ENCODE measurements at places on chromosomes 7 and 10.

DNA sequence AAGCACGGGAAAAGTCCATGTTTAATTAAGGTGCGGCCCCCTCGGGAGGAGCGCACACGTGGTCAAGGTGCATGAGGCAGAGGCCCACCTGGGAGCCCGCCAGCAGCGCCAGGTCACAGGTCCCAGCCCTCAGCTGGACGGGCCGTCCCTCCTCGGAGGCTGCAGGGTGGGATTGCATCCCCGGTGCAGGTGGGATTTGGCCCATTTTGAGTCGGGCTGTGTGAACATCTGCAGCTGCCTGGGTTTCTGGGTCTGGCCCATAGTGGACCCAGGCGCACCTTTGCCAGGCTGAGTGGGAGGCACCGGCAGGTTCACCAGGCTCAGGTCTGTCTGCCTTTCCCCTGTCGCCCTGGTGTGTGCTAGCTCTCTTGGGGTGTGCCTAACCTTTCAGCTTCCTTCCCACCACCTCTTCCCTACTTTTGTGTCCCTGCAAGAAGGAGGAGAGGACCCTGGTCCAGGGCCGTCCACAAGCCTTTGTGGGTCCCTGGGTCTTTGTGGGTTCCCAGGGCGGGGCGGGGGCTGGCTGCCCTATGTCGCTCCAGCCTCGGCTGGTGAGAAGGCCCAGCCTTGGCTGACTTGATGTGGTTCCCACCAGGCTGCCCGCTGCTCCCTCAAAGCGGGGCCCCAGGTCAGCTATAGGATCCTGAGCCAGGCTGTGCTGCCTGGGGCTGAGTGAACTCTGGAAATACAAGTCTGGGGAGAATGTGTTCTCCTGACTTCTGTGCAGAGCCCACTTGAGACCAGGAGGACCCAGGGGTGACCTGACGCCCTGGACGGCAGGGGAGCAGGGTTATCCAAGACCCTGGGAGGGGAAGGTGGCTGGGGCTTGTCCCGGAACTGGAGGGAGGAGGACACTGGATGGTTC lies 186.7 kb upstream of the SHH start:
- DNase-seq = no peak

- DNase-seq = no peak
Measured at GRCh38 chr7:89549768-89550167, 604.5 kb upstream of the STEAP1 start.

- DNase-seq = no peak
Measured at GRCh38 chr7:152551304-152552036, 115.7 kb upstream of the KMT2C start.

DNA sequence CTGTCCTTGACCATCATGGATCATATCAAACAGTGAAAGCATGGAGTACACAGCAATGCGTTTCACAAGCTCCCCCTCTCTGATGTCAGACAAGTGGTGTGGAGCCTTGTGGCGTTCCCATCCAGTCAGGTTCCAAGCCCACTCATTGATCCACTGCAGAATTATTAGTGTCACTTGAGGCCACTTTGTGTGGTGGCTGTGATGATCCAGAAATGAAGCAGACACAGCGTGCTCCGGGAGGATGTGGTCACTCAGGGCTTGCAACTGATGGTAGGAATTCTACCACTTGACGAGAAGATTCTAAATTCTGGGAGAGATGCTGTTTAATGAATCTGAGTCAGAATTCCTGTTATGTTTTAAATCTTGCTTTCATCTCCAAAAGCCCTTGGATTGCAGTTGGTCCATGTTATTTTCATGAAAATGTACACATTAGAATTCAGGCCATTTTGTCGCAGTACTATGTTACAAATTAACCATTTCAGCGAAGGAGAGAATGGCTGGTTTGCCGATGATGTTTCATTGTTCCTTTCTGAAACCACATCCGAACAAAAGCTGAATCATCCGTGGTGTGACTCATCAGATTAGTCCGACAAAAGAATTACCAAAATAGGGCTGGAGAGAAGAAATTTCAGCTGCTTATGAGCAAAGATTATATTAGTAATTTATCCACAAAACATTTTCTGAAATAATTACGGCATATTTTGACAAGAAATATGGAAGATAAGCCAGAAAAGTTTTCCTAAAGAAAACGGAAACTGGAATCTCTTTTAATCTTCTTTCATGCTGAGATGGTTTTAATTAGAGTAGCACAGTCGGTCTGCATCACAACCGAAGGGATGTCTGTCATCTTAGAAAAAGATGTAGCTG lies 48.1 kb downstream of the INSYN2A start:
- DNase-seq = no peak

DNA sequence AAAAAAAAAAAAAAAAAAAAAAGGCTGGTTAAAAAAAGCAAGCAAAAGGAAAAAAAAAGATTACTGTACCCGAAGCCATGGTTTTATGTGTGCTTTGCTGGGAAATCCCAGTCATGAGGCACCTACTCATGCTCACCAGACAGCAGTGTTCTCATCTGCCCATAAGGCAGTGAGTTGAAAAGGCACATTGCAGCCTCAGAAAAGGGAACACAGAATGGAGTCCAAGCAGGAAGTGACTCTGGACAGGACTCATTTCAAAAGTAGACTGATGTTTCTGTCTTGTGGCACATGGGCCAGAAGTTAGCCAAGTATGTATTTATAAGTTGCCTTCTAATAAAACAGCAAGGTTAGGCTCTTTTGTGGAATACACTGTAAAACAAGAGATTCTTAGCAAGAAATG lies 40.2 kb downstream of the PDSS1 start:
- no peak for DNase-seq

- DNase-seq = no peak
Measured at GRCh38 chr10:124357561-124357885, 61.2 kb downstream of the OAT start.

DNA sequence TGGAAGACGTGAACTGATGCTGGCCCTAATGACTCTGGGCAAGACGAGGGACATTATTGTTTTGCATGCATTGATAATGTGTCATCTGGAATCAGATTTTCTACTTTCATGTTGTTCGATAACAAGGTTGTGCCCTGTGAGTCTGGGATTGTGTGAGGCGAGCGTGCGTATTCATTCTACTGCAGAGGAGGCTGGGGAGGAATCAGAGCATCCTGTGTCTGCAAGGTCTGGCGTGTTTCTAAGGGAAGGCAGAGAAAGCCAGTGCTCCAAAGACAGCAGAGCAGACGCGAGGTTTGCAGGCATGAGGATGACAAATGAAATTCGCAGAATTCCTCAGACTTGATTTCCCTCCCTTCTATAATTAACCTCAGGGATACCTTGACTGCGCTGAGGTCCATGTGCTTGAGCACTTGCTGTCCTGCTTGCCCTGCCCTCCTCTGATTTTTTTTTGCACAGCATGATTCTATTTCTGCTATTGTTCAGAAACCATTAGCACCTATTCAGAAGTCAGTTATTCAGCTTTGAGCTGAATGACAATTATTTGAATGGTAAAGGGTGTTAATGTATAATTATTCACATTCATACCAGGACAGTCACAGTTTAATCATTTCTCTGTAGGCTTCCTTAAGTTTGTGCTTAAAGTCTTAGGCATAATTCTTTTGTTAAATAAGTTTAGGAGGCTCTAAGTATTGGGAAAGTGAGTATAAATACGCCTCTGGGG lies 233.6 kb downstream of the EBF3 start:
- DNase-seq = no peak

- DNase-seq = no peak
Measured at GRCh38 chr10:124693801-124694416, 50.3 kb downstream of the FAM53B start.

GRCh38 chr10:50271564-50272250 lies 20.4 kb upstream of the ASAH2 start:
- no peak for DNase-seq

DNA sequence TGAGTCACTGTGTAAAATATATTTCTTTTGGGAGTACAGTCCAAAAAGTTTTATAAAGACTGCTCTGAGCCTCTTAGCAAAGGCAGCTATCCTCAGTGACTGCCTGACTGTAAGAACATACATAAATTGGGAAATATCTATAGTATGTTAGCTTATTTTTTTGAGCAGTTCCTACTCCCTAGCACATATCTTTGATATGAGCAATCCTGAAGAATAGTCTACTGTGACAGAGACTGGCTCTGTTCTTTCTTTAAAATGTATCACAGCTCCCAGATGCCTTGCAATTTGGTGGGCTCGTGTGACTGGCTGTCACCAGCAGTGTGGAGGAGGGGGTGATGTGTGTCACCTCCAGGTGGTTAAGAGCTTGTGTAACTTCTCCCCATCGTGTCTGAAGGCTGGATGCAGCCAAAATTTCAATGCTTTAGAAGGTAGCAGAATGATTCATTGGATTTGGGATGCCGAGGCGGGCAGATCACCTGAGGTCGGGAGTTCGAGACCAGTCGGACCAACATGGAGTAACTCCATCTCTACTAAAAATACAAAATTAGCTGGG lies 47.9 kb downstream of the MTERF1 start:
- DNase-seq = no peak

DNA sequence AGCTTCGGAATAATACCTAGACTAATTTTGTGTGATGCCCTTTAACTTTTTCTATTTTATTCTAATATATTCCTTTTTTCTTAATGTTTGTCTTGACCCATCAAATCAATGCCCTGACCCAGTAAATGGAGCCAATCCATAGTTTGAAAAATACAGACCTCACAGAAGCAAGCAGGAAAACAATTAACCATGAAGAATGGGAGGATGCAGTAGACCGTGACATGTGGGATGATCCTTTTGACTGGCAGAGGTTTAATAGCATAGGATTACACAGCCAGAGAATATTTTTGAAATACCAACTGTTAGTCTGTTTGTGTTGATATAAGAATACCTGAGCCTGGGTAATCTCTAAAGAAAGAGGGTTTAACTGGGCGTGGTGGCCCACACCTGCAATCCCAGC lies 142.6 kb upstream of the NEBL start:
- no peak for DNase-seq

- DNase-seq = no peak
Measured at GRCh38 chr7:2986561-2986960, 57.1 kb downstream of the CARD11 start.

GRCh38 chr10:69863580-69863979 lies 61.9 kb downstream of the COL13A1 start:
- DNase-seq = no peak

DNA sequence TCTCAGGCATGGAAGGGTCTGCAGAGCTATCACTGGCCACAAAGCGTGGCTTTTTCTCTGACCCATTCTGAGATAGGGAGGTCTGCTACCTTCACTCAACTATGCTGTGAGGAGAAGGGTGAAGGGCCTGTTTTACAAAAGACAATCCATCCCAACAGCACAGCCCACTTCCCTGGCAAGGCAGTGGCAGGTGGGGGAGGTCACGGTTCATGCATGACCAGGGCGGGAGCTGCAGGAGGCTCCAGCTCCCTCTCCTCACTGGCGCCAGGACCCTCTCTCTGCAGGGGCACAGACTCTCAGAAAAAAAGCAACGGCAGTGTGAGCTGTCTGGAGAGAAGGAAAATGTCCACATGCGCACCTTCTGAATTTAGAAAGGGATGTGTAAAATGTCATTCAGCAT lies 28.5 kb downstream of the GRB10 start:
- no peak for DNase-seq

- DNase-seq = no peak
Measured at GRCh38 chr10:76553263-76554032, 1084.2 kb downstream of the KCNMA1 start.

DNA sequence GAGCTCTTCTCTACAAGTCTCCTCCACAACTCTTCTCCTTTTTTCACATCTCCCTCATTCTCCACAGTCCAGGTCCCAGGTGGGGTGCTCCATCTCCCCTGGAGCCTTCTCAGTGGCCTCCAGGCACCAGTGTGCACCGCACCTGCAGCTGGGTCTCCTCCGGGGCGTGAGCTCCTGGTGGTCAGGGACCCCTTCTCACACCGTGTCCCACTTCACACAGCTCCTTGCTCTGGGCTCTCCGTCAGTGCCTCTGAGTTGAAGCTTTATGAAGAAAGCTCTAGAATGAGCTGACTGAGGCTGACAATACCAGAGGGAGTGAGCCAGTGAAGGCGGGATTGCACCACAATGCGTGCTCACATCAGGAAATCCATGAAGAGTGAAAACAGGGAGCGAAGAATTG lies 290.2 kb downstream of the DNAJB6 start:
- DNase-seq = peak; percentile 21

- DNase-seq = peak; percentile 54
Measured at GRCh38 chr10:91887272-91888076, 21.8 kb downstream of the FGFBP3 start.

- no peak for DNase-seq
Measured at GRCh38 chr7:122438006-122438405, 133.5 kb upstream of the FEZF1 start.

DNA sequence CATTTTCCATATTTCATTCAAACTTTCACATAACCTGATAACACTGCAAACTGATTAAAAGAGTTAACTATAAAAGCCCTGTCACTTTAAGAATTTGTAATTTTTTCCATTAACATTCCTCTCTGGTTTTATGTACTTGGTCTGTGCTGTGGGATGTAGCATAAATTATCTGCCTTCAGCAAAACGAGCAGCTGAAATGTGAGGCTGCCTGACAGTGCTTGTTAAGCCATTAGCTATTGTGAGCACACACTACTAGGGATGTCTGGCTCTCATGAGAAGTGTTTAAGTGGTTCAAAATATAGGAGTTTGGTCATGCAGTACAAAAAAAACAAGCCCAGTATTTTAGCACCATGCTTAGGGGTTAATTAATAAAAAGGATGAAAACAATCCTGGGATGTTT lies 63.0 kb downstream of the HOXA1 start:
- no peak for DNase-seq

DNA sequence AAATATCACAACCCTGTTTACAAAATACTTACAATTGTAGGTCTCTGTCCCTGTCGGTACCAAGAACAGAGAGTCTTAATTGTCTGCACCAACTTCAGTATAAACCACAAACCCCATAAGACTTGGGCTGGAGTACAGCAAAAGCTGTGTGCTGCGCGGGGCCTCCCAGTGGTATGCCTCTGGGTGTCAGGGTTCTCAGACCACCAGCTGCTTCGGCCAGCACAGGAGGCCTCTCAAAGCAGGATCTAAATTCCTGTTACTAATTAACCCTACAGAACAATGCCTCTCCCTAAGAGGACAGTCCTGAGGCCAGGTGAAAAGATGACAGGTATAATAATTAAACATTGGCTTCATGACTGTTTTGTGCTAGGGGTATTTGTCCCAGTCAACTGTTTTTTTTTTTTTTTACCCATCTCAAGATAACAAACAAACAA lies 957 bp upstream of the SVIL start:
- no peak for DNase-seq

DNA sequence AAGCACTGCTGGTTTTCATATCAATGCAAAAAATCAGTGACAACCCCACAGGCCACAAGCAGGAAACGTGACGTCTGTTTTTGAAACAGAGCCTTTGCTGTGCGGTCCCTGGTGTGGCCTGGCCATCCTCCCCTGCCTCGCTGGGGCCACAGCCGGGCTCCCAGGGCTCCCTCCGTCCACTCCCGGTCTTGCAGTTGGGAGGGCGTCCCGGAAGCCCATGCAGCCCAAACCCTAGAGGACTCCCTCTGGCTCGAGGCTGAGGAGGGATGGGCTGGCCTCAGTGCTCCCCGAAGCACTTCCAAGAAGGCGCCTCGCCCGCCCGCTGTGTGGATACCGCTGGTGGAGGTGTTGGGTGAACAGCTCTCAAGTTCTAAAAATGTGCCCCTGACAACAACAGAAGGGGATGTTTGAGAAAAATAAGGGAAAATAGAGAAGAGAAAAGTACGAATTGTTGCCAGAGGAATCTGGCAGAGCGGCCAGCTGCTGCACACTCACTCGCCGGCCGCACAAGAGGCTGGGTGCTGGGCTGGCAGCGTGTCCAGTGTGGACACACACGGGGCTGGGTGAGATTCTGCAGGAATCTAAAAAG lies 73.5 kb downstream of the ZRANB1 start:
- no peak for DNase-seq

Measured in activated T-cell treated with anti-CD3 and anti-CD28 coated beads, Interleukin-2, amount 50 U/mL, for 24 hours (primary cell).